Liver (tissue), 10 donors: ENCODE measurements at places on chromosomes 7 and 10. TPM values are rescaled to one million over a fixed set of nuclear protein-coding genes. Genes with fewer than 3 reads are reported as not detected.

- no peaks in the 10 kb centered on the region for H3K27me3 ChIP-seq
- no peak overlapping the region for H3K27ac ChIP-seq
- no peak for DNase-seq
- no peaks in the 10 kb centered on the region for H3K4me1 ChIP-seq
- no peak overlapping the region for H3K4me3 ChIP-seq
Measured at GRCh38 chr7:136405931-136406777, 429.0 kb upstream of the MTPN start.

- H3K27me3 ChIP-seq, result no peaks in the 10 kb centered on the region
- H3K4me1 ChIP-seq, result no peaks in the 10 kb centered on the region
- no peak overlapping the region for H3K27ac ChIP-seq
- no peak for DNase-seq
- H3K4me3 ChIP-seq, result no peak overlapping the region
Measured at GRCh38 chr10:133616371-133617130, 10.0 kb downstream of the FRG2B start.

Gene ANKRD30A
- total RNA-seq, result not detected

Gene PCDH15
- not detected for total RNA-seq

Gene STEAP2
- total RNA-seq, result 25.9 TPM
